T-cell (primary cell): ENCODE measurements at places on chromosomes 5 and 9.

DNA sequence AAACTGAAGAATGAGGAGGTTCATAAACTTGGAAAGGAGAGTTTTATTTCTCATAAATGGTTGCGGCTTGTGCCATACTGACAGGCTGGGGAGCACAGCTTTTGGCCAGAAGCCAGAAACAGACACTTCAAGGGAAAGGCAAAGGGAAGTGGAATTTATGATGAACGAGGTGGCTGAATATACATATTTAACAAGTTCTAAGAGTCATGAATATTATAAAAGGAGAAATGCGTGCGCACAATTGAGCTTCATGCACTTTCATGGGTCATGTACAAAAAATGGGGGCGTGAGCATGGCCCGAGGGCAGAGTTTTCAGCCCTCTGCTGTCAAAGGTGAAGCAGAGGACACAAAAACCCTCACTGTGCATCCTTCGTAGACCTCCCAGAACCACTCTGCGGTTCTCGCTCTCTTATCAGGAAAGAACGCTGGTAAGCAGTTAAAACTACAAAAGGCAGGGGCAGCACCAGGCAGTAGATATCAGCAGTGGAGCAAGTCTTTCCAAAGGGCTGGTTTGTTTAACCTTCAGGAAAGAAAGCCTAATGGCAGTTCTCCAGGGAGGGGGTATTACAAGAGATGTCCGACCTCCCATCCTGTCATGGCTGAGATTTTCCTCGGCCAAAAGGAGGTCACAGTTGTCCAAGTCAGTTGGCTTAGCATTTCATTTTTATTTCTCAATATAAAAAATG, 29.0 kb downstream of the AUH start:
- no peaks in the 10 kb centered on the region for H3K4me1 ChIP-seq
- H3K27me3 ChIP-seq, result no peaks in the 10 kb centered on the region
- H3K27ac ChIP-seq, result no peak overlapping the region
- peaks cover 5% of the 10 kb centered on the region for H3K36me3 ChIP-seq

- DNase-seq, result no peak
- H3K4me3 ChIP-seq, result no peak overlapping the region
- H3K4me1 ChIP-seq, result peaks cover 30% of the 10 kb centered on the region
Observed at GRCh38 chr5:87074934-87075541, 192.6 kb upstream of the RASA1 start.

DNA sequence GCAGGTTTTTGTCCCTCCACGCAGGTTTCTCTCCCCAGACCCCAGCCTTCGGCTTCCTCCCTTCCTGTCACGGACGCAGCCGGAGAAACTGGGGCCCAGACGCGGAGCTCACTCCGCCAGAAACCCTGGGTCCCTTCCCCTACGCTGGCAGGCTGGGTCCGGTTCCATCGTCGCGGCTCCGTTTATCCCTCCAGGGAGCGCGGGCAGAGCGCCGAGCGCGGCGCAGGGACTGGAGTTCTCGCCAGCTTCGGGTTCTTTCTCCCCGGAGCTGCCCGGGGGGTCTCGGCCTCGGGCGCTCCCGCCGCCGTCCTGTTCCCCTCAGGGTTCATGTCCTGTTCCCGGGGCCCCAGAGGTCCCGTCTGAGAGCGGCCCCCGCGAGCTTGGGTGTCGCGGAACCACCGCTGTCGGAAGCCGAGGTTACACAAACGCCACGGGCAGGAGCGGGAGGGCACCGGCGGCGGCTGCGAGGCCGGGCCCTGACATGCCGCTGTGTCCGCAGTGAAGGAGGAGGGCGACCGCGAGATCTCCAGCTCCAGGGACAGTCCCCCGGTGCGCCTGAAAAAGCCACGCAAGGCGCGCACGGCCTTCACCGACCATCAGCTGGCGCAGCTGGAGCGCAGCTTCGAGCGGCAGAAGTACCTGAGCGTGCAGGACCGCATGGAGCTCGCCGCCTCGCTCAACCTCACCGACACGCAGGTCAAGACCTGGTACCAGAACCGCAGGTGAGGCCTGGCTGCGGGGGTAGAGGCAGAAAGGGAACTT, 4.6 kb downstream of the BARHL1 start:
- peaks cover 93% of the 10 kb centered on the region for H3K27me3 ChIP-seq
- H3K4me3 ChIP-seq, result no peak overlapping the region
- H3K27ac ChIP-seq, result no peak overlapping the region
- no peak for DNase-seq

DNA sequence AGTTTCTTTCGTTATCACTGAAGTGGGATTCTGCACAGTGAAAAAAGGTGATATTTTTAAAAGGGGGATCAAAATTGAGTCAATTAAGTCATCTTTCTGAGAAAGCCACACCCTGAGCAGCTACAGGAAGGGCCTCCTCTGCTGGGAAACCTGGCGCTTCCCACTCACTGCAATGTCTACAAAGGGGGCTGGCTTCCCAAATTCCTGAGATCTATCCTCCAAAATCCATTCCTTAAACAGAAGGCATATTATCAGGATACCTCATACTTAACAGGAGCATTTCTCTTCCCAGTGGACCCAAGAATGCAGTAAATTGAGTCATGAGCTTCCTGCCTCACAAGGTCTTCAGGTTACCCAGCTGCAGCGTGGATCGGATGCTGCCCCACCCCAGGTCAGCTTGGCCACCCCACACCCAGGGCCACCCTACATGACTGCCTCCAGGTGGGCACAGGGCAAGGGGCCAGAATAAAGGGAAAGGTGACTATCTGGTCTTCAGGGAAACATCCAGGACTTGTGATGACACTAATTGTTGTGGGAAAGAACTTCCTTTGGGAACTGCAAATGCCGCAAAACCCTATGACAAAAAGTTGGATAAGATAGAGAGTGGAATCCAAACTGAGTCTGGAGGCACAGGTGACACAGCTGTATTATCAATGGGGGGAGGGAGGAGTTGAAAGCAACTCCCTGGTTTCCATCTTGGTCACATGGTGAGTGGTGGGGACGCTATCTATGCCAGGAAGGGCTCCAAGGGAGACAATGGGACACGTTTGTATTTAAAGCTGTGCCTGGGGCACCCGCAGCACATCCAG, 42.3 kb downstream of the ROR2 start:
- H3K36me3 ChIP-seq, result no peaks in the 10 kb centered on the region
- H3K4me1 ChIP-seq, result peaks cover 27% of the 10 kb centered on the region
- H3K27me3 ChIP-seq, result peaks cover 9% of the 10 kb centered on the region
- DNase-seq, result no peak

DNA sequence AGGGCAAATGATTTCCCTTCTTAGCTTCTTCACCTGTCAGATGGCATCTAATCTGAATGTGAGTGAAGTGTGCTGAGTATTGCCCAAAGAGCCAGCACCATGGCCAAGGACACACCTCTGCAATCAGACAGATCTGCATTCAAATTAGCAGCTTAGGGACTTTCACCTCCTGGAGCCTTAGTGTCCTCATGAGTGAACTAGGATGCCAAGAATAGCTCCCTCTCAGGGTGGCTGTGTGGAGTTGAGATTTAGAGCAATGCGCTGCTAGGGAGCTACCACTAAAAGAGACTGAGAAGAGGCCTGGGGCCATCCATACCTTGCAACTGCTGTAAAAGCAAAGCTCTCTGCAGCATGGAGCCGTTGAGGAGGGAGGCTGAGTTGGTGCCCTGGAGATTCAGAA, 1.4 kb downstream of the CIZ1 start:
- no peaks in the 10 kb centered on the region for H3K27me3 ChIP-seq
- no peak overlapping the region for H3K4me3 ChIP-seq
- DNase-seq, result no peak
- H3K36me3 ChIP-seq, result peaks cover 33% of the 10 kb centered on the region

DNA sequence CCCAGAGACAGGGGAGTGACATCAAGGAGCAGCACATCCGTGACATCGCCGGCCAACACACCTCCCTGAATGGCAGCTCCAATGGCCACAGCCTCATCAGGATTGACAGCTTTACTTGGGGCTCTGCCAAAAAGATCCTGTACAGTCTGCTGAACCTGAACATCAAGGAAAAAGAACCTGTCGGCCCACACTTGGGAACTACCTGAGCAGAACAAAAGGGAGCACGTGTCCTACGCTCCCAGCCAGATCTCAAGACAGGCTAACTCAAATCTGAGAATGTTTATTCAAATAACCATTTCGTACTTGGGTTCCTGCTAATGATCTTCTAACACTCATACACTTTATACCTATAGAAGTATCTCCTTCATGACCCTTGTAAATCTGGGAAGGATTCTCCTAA, 15.3 kb downstream of the HSPA9 start:
- no peak for DNase-seq
- no peak overlapping the region for H3K4me3 ChIP-seq
- no peaks in the 10 kb centered on the region for H3K27me3 ChIP-seq
- peaks cover 2% of the 10 kb centered on the region for H3K4me1 ChIP-seq

DNA sequence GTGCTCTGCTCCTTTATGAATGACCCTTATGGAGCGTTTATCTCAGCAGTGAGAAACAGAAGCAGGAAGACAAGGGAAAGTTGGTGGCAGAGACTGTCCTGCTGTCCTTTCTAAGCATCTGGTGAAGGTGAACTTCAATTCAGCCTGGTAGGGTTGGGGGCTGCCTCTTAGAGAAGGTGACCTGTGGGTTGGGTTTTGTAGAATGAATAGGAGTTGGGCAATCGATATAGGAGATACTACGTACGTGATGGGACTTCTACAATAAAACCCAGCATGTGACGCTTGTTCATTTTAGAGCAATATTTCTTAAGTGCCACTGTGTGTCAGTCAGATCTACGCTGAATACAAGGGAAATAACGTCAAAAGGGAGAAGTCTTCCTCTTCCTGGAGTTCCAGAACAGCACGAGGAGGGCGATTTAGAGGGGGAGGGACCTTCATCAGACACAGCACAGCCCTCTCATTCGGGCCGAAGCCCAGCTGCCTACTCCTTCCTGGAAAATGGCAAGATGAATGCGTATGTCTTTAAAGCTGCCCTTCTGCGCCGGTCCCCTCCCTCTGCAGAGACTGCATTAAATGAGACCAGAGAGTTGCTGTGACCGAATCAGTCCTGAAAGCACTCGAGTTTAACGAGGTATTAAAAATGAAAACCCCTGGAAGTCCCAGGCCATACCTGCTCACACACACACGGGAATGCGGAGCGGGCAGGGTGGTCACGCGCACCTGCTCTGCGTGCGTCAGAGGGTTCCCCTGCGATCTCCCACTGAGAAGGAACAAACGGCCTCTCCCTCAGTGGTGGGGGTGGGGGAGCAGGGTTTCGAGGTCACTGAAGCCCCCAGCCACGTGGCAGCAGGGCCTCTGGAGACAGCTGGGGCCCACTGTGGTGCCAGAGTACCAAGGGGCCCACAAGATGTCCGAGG, 85.3 kb upstream of the SARDH start:
- H3K4me3 ChIP-seq, result no peak overlapping the region
- DNase-seq, result no peak
- H3K27ac ChIP-seq, result no peak overlapping the region
- H3K36me3 ChIP-seq, result no peaks in the 10 kb centered on the region

DNA sequence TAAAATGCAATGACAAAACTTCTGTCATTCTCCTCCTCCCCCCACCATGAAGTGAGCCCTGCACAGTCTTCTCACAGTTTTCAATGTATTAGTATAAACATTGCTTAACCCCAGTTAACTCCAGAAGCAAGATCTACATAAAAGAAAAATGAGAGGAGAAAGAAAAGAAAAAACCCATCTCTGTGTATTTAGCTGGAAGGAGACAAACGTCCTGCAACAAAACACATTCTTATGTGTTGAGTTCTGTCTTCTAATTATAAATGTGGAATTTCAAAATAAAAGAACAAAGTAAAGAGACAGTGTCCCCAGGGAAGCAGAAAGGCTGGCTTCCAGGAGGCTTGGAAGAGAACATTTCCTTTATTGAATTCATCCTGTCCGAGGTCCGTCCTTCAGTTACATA, 491.9 kb upstream of the TUSC1 start:
- no peak for DNase-seq
- no peaks in the 10 kb centered on the region for H3K4me1 ChIP-seq

- H3K27me3 ChIP-seq, result no peaks in the 10 kb centered on the region
- H3K36me3 ChIP-seq, result no peaks in the 10 kb centered on the region
- H3K27ac ChIP-seq, result no peak overlapping the region
Observed at GRCh38 chr9:136615631-136616306, 46.9 kb upstream of the EGFL7 start.
